ENCODE measurements at places on chromosomes 4 and X.

DNA sequence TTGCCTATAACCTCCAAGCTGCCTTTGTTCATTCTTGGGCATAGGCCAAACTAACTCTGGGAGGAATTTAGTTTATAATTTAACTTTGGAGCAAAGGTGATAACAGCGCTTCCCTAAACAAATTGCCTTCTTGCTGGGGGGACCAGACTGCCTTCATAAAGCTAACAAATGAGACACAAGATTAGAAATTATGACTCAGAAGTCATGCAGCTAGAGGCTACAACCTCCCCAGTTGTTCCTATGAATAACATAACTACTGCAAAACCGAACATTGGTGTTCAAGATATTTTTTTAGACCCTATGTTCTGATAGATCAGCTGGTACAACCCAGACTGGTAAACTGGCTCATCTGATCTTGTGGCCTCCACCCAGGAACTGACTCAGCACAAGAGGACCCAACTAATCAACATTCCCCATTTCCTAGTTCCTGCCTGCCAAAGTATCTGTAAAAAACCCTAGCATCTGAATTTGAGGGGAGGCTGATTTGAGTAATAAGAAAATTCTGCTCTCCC is 22.0 kb upstream of the TMPRSS11B start:
- DNase-seq = peak; percentile 8

GRCh38 chr4:6280365-6280996 is 10.8 kb downstream of the WFS1 start:
- DNase-seq = no peak

DNA sequence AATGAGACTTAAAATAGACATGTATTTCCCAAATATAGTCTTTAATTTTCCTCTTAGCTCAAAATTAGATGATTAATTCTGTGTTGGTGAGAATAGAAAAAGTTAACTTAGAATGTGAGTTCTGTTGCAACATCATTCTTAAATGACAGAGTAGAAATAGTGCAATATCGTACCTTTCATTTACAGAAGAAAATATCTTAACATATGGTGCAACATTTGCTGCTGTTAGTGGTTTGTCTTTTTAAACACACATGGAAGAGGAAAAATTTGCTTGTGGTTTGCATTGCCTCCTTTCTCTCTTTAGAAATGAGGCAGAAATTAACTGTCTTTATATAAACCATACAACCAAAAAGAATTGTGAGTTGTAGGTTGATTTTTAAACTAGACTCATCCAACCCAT is 39.3 kb upstream of the FHDC1 start:
- DNase-seq = no peak

DNA sequence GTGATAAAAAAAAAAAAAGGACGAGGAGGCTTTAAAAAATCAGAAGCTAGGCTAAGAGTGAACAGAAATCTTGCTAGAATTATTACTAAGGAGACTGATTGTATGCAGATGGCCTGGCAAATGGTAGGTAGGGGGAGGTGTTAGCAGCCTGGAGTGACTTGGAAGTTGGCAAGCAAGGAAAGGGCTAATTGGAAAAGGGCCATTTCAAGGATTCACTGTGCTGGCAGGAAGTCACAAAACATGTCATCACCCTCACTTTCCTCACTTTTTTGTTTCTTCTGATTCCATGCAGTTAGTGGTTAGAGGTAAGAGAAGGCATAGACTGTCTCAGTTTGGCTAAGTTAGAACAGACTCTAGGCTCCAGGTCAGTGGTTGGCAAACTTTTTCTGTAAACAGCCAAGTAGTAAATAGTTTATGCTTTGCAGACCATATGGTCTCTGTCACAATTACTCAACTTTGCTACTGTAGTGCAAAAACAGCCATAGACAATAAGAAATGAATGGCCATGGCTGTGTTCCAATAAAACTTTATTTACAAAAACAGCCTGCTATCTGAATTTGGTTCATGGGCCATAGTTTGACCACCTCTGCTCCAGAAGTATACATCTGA is 646.5 kb upstream of the ACTRT1 start:
- DNase-seq = no peak

DNA sequence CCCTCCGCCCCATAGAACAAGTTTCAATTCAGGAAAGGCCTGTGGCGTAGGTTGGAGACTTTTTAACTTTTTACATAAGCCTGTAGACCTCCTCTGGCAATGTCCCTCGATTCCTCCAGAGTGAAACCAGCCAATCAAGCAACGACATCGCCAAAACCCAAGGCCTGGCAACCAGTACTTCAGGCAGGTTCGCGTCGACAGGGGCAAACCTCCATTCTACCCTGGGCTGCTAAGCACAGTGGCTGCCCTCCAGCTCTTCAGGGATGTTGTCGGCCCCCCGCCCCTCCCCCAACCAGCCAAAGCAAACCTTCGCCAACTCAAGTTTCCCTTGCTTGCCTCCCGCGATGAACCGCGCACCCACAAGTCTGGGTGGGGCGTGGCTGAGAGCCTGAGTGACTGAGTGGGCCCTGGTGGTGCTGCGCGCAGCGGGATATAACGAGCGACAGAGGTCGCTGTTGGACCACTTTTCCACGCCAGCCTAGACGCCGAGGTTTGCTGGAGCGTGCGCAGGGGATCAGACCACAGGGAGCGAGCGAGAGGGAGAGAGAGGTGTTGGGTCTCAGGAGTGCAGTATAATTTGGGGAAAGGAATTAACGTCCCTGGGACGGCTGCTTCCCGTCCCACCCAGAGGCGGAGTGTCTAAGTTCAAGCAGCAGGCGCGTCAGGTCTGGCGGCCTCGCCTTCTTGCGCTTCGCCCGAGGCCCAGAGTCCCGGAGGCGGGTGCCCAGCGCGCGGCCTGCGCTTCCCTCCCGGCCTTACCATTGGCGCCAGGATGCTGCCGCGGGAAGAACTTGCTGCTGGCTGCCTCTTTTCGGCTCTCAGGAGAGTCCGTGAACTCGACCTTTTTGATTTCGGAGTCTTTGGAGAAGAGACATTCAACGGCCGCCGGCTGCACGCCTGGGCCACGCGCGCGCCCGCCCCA is 9.0 kb upstream of the PITX2 start:
- peak; percentile 85 for DNase-seq

- no peak for DNase-seq
Observed at GRCh38 chrX:21698272-21698671, 40.1 kb upstream of the KLHL34 start.

DNA sequence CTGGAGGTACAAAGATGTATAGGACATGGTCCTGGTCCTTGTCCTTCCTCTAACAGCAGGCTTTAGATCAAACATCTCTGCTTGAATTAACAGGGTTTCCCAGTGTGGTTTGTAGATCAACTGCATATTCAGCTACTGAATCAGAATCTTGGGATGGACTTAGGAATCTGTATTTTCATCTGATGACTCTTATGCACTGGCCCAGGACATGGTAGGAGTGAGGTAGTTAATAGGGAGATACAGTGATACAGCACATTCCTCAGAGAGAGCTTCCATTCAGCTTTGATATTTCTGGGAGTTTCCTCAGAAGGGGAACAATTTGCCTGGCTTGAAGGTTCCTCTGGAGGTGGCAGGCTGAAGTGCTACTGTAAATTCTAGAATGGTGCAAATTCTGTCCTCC is 203.1 kb downstream of the LARP7 start:
- peak; percentile 24 for DNase-seq

- no peak for DNase-seq
Observed at GRCh38 chr4:48681856-48682255, 98.2 kb downstream of the FRYL start.

GRCh38 chrX:46279925-46280313 is 265.3 kb downstream of the ZNF674 start:
- no peak for DNase-seq

DNA sequence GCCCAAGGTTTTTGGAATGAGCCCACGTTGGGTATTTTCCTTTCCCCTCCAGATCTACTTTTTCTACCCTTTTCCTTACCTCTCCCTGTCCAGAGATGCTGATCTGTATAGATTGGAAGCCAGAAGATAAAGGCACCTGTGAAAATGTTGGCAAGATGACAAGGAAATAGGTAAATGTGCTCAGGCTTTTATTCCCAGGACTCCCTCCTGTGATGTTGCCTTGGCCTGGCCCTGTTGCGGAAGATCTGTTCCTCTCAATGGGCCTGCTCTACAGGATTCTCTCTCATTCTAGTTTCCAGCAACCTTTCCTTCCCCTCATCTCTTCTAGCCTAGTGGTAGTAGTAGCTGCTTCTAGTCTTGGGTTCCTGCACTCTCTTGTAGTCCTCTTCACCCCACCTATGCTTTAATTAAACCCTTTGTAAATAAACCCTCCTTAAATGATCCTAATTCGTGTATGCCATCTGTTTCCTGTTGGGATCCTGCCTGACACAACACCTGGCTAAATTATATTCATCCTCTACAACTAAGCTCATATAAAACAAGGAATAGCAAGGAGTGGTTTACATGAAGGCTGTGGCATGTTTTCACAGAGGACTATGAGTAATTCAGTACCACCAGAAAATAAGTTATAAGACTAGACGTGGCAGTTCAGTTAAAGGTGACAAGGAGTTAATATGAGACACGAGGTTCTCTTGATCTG is 95.7 kb upstream of the MAOA start:
- DNase-seq = no peak

- DNase-seq = no peak
Observed at GRCh38 chrX:1500701-1501624, 36.0 kb downstream of the P2RY8 start.

- peak; percentile 40 for DNase-seq
Observed at GRCh38 chr4:107825072-107825824, 516 bp downstream of the SGMS2 start.

- no peak for DNase-seq
Observed at GRCh38 chrX:57119416-57119815, 1.9 kb downstream of the SPIN2B start.

- DNase-seq = no peak
Observed at GRCh38 chr4:10006231-10006600, 15.1 kb downstream of the SLC2A9 start.

- DNase-seq = no peak
Observed at GRCh38 chrX:68842781-68843581, 14.2 kb downstream of the EFNB1 start.

- DNase-seq = peak; percentile 84
Observed at GRCh38 chr4:3402491-3403347, 39.0 kb upstream of the HGFAC start.
